Stimulated activated CD4-positive, alpha-beta T cell treated with anti-CD3 and anti-CD28 coated beads, Interleukin-12 subunit alpha, Interleukin-12 subunit beta, amount 100 ng/mL, for 4 hours (primary cell): ENCODE measurements at places on chromosomes 7 and 10.

DNA sequence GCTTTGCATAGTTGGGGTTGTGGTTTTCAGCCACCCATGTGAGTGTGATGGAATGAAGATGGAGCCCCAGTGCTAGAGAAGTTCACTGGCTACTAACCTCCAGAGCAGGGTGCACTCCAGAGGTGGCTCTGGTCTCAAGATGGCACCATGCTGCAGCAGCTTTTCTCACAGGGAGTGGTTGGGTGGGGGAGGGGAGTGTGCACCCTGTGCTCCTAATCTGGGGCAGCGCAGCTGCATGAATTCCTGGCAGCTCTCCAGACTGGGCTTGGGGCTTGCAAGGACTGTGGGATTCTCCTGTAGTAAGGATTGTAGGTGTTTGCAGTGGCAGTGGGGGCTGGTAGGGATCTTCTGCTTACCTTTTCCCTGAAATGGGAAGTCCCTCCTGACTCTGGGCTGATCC is 23.7 kb downstream of the PHTF2 start:
- no peak for DNase-seq

- DNase-seq: no peak
These were observed 208.3 kb upstream of the KMT2E start for GRCh38 chr7:104805449-104806317.

DNA sequence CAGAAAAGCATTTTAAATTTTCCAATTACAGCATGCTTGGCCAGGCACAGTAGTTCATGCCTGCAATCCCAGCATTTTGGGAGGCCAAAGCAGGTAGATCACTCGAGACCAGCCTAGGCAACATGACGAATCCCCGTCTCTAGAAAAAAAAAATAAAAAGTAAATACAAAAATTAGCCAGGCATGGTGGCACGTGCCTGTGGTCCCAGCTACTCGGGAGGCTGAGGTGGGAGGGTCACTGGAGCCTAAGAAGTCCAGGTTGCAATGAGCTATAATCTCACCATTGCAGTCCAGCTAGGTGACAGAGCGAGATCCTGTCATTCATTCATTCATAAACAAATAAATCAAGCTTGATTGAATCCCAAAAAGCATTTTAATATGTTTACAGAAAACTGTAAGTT is 234.9 kb downstream of the PARD3 start:
- DNase-seq: no peak

DNA sequence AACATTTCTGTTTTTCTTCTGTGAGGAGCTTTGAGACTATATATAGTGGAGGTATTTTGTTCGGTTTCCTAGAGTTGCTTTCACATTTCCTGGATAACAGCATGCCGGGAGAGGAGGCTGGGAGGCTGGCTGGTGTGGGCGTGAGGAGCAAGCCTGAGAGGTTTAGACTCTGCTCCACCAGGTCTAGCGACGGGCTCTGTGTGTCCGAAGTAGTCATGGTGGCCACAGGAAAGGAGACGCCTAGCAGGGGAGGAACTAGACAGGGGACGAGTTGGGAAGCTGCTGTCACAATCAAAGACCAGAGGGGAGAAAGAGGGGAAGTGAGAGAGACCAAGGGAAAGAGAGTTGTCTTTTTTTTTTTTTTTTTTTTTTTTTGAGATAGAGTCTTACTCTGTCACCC is 19.6 kb downstream of the PTPRE start:
- DNase-seq: no peak

- no peak for DNase-seq
These were observed 229.6 kb downstream of the CREB5 start for GRCh38 chr7:28641752-28642545.

- no peak for DNase-seq
These were observed 6.0 kb downstream of the RBP3 start for GRCh38 chr10:47354165-47354564.
